Trophoblast cell (in vitro differentiated cells and primary cell): ENCODE measurements at places on chromosomes 1 and 21.
A peak's percentile ranks its signal among the peaks of the same experiment; 100 is the strongest.

- no peaks in the 10 kb centered on the region for H3K36me3 ChIP-seq
- H3K4me3 ChIP-seq: no peak overlapping the region
- no peak for DNase-seq
- H3K27me3 ChIP-seq: no peaks in the 10 kb centered on the region
- H3K27ac ChIP-seq: no peak overlapping the region
- H3K4me1 ChIP-seq: peaks cover 2% of the 10 kb centered on the region
Observed at GRCh38 chr1:226511296-226511695, 37.3 kb upstream of the STUM start.

- no peaks in the 10 kb centered on the region for H3K4me1 ChIP-seq
- no peak overlapping the region for H3K4me3 ChIP-seq
Observed at GRCh38 chr1:205054013-205054412, 11.0 kb downstream of the CNTN2 start.

DNA sequence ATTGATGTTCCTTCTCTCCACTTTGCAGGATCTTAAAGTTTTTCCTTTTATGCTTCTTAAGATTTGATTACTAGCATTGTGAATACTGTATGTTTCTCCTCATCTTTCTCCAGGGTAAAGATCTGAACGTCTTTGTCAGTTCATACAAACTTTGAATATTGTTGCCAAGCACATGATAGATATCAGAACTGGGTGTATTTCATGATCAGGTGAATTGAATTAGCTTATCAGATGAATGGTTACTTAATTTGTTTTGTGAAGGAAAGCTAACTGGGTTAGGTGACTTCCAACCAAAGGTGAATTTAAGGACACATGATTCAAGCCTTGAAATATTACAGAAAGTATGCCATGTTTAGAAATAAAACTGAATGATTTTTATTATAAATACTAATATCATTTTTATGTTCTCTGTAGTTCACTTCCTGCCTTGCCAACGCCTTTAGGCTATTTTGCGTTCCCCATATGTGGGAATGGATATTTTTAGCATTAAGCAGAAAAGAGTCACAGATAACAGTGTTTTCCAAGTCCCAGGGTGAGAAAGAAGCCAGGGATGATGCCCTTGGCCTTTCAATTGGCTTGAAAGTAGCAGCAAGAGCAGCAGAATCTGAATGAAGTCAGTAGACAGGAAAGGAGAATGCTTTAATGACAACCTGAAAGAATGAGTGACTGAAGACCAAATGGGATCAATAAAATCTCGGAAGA lies 752.1 kb downstream of the NCAM2 start:
- no peak overlapping the region for H3K27ac ChIP-seq
- H3K4me3 ChIP-seq: no peak overlapping the region
- H3K27me3 ChIP-seq: no peaks in the 10 kb centered on the region
- no peaks in the 10 kb centered on the region for H3K36me3 ChIP-seq

DNA sequence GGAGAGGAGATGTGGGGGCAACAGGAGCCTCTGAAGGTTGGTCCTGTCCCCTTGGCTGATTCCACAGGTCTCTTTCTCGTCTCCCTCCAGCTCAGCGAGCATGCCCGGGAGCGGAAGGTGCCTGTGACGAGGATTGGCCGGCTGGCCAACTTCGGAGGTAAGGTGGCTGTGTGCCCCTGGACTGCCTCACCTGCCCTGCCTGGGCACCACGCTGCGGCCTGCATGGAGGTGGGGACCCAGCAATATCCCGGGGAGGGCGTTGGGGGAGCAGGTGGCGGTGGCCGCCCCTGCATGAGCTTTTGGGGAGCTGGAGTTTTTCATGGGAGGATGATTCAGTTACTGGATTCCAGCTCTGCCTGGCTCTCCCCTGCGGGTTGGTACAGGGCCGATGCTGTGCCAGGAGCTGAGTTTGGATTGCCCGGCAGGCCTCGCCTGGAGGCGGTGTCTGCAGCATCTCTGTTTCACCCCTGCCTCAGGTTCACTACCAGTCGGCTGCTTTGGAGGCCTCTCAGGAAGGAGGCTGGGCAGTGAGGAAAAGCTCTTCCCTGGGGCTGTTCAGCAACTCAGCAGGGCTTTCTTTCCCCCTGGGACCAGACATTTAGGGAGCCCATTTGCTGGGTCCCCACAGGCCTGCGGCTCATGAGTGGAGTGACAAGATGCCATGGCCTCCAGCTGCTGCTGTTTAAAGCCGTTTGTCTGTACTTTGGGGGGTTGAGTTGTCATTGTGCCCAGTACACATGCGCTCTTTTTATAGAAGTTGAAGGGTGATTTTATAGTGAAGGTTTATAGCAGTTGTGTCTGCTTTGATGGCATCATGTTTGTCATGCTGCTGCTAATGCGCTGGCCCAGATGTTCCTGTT lies 25.7 kb downstream of the COQ8A start:
- no peak for DNase-seq
- no peak overlapping the region for H3K4me3 ChIP-seq
- no peaks in the 10 kb centered on the region for H3K4me1 ChIP-seq
- H3K36me3 ChIP-seq: no peaks in the 10 kb centered on the region
- no peak overlapping the region for H3K27ac ChIP-seq

GRCh38 chr21:42672699-42673458 lies 19.5 kb downstream of the PDE9A start:
- no peak overlapping the region for H3K27ac ChIP-seq
- peak; percentile 52 for DNase-seq
- no peaks in the 10 kb centered on the region for H3K27me3 ChIP-seq
- peaks cover 2% of the 10 kb centered on the region for H3K36me3 ChIP-seq

GRCh38 chr1:975896-976683 lies 5.8 kb downstream of the PERM1 start:
- DNase-seq: peak; percentile 81
- no peak overlapping the region for H3K4me3 ChIP-seq
- H3K36me3 ChIP-seq: no peaks in the 10 kb centered on the region
- no peaks in the 10 kb centered on the region for H3K27me3 ChIP-seq
- peak overlapping the region; percentile 68 for H3K27ac ChIP-seq

DNA sequence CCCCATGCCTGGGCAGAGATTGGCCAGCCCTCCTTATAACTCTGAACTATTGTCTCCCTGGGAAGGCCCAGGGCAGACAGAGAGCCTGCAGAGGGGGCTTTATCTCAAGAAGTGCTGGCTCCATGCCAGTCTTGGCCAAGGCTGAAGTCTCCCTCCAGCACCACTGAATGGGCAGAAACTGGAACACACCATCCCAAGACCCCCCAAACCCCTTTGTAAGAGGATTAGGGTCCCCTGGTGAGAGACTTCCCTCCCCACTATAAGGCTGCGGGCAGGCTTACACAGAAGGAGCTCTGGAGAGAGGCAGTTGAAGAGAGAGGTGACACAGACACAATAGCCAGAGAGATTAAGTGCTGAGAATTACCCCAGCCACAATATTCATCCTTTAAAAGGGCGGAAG lies 97.2 kb downstream of the NAV1 start:
- no peak overlapping the region for H3K27ac ChIP-seq
- H3K36me3 ChIP-seq: peaks cover 26% of the 10 kb centered on the region
- H3K4me1 ChIP-seq: no peaks in the 10 kb centered on the region
- no peak overlapping the region for H3K4me3 ChIP-seq
- DNase-seq: no peak

DNA sequence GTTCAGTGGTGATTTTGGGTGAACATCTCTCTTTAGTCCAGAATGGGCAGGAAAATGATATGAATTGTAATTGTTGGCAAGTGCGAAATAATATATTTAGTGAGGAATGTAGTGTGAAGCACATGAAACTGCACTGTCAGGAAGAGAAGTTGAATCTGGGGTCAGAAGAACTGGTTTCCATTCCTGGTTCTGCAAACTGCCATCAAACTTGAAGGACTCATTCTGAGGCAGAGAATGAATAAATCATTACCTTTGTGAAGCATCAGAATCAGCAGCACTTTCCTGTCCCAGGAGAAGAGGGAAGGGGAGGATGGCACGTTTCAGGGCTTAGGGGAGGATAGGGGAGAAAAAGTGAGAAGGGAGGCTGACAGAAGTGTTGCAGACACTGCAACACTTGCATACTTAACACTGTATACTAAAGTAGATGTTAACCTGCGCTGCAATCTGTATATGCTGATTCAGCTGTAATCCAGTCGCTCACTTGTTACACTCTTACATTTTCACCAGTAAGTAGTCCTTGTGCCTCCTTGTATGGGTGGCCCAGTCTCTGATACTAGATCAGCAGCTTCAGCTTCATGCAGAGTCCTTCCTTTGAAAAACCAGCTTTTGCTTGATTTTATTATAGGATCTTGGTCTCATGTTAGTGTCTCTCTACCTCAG lies 10.5 kb upstream of the RPTN start:
- no peak overlapping the region for H3K27ac ChIP-seq
- DNase-seq: no peak
- no peaks in the 10 kb centered on the region for H3K4me1 ChIP-seq
- no peaks in the 10 kb centered on the region for H3K36me3 ChIP-seq
- H3K4me3 ChIP-seq: no peak overlapping the region

DNA sequence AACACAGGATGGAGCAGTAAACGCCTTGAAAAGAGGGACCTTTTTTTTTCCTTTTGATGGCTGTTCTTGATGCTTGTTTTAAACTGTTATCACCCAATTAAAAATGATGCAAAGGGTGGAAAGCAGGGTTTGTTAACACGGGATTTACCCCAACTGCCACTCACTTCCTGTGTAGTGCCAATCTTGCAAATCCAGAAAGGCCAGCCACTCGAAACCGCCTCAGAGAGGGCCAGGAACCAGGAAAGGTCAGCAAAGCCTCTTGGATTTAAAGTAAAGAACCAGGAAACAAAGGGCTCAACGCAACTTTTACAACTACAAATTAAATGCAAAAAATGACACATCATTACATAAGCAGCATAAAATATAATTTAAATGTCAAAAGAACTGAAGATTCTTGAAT lies 347.4 kb downstream of the PDE4B start:
- H3K27ac ChIP-seq: no peak overlapping the region
- no peaks in the 10 kb centered on the region for H3K27me3 ChIP-seq
- no peaks in the 10 kb centered on the region for H3K36me3 ChIP-seq
- no peak for DNase-seq
- no peaks in the 10 kb centered on the region for H3K4me1 ChIP-seq

DNA sequence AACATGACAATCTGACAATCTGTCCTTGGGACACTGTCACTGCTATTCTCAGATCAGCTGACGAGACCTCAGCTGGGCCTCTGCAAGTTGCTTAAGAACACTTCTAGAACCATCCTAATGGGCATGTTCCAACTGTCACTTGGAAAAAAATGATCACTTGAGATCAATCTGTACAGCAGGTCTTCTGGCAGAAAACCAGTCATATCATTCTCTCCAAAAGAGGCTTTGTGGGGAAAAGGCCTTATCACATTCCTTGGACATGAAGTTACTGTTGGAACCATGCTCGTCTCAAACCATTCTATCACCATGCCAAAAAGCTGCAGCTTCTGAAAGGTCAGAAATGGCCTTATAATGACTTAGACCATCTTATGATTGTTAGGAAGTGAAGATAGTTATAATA lies 744.2 kb downstream of the USP25 start:
- H3K4me3 ChIP-seq: no peak overlapping the region
- H3K36me3 ChIP-seq: no peaks in the 10 kb centered on the region
- no peaks in the 10 kb centered on the region for H3K4me1 ChIP-seq
- no peak for DNase-seq

DNA sequence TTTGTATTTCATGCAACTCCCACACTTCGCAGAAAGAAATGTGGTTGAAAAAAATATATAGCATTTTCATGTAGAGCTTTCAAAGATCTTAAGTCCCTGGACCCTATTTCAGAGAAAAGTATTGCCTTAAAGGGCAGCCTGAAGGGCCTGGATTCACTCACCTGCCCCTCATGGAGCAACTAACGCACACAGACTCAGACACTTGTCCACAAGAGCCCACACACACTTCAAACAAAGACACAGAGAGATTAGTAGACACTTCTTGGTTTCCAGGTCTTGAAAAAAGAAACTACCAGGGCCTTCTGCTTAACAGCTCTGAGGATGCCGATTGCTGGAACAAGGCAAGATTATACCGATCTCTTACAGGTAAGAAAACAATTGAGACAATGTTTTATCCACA lies 122.2 kb downstream of the ZBTB18 start:
- H3K4me1 ChIP-seq: no peaks in the 10 kb centered on the region
- no peaks in the 10 kb centered on the region for H3K27me3 ChIP-seq

GRCh38 chr21:26453267-26453666 lies 119.8 kb downstream of the CYYR1 start:
- H3K4me3 ChIP-seq: no peak overlapping the region
- peaks cover 4% of the 10 kb centered on the region for H3K4me1 ChIP-seq
- H3K27ac ChIP-seq: no peak overlapping the region
- DNase-seq: no peak
- H3K36me3 ChIP-seq: no peaks in the 10 kb centered on the region
